ENCODE measurements at places on chromosomes 2 and 18. TPM values are rescaled to one million over a fixed set of nuclear protein-coding genes. Genes with fewer than 3 reads are reported as not detected.

Gene SH3BP4
- 8.5 TPM for total RNA-seq

- no peak for DNase-seq
Measured at GRCh38 chr2:133871545-133872209, 303.4 kb upstream of the NCKAP5 start.

Gene SERPINB3
- not detected for total RNA-seq

DNA sequence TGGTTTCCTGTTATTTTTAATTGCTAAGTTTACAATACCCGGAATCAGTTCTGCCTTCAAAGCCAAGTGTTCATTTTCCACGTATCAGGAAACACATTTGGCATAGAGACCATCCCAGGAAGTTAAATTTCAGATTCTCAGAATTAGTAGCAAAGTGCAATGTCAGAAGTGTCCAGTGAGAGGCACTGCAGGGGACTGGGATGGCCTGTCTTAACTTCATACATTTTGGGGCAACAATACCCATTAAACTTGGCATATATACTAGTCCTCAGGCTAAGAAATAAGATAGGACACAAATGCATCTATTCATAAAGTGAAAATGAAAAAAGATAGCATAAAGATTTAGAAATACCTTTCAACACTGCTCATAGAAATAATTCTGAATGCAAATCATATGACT, 1.5 kb upstream of the IL1RL2 start:
- DNase-seq = no peak

DNA sequence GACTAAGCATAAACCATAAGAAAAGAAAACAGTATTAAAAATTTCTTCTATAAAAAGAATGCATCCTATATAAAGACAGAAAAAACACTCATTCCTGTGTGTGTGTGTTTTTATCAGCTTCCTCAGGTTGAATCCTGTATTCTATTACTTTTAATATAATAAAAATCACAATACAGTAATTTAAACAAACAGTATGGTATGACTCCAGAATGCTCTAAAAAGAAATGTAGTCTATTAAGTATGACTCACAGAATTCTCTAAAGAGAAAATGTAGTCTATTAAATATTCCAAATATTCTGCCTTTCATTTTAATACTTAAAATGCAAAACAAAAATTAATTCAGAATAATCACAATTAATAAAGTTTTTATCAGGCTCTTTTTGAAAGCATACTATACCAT, 19.8 kb downstream of the CCDC88A start:
- no peak for DNase-seq

DNA sequence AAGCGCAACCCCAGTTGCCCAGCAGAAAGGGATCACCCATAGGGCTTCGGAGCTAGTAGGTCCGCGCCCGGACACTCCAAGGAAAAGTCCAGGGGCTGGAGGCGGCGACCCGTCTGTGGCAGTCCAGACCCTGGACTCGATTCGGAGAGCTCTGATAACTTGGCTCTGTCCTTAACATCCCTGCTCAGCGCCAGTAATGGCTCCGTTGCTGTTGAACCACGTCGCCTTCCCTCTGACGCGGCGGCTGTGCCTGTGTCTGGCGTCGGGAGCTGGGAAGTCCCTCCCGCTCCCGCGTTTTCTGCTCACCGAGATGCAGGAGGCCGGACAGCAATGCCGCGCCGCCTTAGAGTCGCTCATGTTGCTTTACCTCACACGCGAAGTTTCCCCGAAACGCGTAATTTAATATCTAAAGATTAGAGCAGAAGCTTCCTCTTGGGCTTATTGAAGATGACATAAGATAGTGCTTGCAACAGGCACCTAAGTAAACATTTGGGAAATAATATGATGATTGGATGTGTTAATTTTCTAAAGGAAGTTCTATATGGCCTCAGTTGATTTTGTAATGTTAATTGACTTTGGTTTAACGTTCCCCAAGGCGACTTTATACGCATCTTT, 1.3 kb upstream of the ZBTB14 start:
- DNase-seq = peak; percentile 75

Gene TUBA3E
- 4.6 TPM for total RNA-seq

Gene GNAL
- total RNA-seq = 1.6 TPM

Gene NHEJ1
- 13.2 TPM for total RNA-seq

DNA sequence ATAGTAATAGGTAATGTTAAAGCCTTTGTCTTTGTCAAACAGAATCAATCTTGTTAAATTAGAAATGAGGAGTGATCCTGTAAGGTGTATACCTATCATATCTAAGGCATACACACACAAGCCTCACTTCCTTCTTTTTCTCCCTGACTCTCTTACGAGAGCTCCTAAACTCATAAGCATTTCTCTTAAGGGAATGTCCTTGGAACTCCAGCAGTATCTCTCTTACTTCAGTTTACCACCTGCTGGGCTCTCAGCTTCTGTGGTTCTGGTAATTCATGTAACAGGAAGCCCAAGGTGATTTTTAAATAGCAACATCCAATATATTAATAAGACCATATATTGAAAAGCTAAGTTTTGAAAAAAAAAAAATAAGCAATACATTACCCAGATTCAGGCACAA, 85.9 kb downstream of the UBE2E3 start:
- DNase-seq = no peak

DNA sequence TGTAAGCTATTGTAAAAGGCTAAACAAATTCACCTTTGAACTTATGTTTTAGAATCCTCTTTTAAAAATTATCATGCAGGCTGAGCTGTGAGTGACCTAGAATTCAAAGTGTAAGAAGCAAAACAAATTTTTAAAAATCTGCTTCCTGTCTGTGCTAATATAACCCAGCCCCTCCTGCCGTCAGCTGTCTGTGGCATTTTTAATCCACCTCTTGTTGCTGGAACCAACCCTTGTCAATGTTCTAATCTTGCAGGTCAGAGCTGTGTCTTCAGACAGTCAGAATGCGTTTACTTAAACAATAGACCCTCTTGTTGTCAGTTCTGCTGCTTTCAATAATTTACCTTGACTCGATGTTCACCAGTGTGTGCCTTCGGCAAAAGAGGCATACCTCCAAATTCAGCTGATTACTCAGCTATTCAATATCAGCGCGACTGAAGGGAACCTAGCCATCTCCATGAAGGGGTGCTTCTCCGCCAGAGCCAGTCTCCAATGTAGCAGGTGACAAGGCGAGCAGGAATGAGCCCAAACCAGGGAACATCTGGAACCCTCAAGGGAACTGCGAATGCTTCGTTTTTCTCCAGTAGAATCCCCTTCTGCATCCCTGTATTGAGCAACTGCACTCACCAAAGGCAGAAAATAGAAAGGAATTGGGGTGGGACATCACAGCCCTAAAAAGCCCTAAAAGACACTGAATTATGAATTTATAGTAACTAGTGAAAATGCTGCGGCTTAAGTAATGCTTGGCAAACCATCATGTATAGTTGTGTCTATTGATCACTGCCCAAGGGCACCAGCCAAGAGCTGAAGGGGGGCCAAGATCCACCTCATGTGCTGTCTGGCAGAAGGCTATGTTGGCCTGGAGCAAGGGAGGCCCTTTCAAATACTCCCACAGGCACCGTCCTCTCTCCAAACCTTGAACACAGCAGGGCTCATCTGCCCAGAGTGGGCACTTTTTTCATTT, 62.5 kb downstream of the LYPD6B start:
- DNase-seq = no peak

DNA sequence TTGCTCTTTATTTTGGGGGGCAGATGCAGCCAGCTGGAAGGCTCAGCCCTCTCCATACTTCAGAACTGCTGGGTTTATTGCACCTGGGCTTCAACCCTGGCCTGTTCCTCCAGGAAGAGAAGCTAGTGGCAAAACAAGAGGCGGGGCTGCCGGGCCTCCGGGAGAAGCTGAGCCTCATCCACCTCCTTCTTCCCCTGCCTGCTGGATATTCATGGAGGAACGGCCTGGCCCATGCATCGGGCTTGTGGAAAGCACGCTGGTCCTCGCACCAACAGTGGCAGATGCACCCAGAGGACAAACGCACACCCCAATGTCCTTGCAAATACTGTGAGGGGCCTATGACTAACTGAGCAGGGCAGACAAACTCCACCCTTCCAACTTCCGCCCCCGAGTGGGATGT, 30.6 kb downstream of the FAM178B start:
- DNase-seq = no peak
